ENCODE measurements at places on chromosomes 11 and 22.

DNA sequence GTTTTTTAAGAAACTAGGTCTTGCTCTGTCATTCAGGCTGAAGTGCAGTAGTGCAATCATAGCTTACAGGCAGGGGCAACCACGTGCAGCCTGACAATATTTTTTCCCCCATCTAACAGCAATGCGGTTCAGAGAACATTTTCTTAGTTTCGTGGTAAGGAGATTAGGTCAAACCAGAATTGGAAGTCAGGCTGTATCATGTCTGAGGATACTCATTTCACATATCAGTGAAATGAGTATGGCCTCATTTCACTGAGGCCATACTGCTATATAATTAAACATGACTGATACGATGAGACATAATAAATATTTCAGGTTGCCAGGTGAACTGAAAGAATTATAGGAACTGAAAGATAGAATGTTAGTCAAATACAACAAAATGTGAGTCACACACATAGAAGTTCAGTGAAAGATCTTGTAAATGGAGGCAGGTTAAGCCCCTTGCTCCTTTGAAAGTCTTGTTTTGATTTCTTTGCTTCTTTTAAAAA is 32.5 kb upstream of the IZUMO1R start:
- no peak for DNase-seq

- DNase-seq: no peak
Observed at GRCh38 chr11:27174672-27175210, 134.1 kb downstream of the BBOX1 start.

DNA sequence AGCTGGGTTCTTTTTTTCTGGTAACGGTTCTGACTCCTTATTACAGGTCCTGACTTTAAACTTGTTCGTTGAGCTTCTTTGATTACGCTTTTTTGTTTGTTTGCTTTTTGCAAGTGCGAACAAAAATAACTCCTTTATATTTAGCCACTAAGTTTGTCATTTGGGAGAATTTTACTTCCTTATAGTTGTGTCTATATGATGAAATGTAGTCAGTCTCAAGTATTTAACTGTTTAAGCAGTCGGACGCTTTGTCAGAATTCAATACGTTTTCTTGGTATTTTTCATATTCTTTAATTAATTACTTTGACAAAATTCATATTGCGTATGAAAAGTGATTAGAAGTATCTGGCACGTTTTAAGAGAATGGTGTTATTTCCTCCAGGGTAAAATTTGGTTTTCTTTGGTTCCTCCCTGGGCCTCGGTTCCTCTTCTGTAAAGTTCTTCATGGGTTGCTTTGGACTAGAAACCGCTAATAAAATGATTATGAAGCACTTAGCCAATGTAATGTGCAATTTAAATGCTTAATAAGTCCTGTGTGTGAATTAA is 1.3 kb downstream of the CBL start:
- DNase-seq: no peak

GRCh38 chr11:110113973-110114372 is 20.8 kb downstream of the ZC3H12C start:
- no peak for DNase-seq

DNA sequence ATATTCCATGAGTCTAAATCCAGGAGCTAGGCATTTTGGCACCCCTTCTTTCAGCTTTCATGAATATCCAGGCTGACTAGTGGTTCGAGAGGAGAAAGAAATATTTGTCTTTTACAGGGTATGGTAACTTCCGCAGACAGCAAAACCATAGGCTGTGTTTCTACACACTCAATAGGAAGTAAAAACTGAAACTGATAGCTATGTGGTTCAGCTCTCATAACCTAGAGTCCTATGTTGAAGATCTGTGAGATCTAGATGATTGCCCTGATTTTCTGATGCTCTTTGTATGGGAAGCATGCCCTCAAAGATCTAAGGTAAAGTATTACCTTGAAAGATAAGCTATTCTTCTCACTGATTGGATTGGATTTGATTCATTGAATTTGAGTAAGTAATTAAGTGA is 118.3 kb downstream of the CD44 start:
- no peak for DNase-seq

GRCh38 chr22:26487996-26488395 is 4.3 kb downstream of the SRRD start:
- no peak for DNase-seq

- DNase-seq: no peak
Observed at GRCh38 chr11:76074148-76075095, 131.9 kb downstream of the WNT11 start.

- DNase-seq: no peak
Observed at GRCh38 chr11:114057605-114058004, 1.9 kb upstream of the ZBTB16 start.

DNA sequence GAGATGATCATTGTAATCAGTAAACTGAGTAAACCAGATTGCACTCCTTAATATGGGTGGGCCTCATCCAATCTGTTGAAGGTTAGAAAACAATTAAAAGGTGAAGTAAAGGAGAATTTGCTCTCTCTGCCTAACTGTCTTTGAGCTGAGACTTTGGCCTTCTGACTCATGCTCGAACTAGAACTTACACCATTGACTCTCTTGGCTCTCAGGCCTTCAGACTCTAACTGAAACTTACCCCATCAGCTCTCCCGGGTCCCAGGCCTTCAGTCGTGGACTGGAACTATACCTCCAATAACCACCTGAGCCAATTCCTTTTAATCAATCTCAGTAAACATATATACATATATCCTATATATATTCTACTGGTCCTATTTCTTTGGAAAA is 34.0 kb downstream of the LGR4 start:
- DNase-seq: no peak

DNA sequence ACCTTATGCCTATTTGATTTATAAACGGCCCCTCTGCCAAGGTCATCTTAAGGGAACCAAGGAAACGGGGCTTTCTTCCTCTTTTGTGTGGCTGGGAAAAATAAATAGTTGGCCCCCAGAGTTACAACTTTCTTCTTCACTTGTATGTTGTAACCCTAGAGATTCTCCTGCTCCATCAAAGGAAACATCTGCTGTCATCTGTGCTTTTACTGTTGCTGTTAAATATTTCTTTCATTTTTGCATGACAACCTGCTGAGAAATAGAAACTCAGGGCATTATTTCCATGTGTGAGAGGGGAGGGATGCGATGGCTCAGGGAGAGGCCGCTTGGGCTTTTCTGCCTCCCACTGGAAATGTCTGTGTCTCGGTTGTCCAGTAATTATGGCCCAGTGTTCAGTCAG is 21.8 kb upstream of the CDC42EP2 start:
- no peak for DNase-seq

DNA sequence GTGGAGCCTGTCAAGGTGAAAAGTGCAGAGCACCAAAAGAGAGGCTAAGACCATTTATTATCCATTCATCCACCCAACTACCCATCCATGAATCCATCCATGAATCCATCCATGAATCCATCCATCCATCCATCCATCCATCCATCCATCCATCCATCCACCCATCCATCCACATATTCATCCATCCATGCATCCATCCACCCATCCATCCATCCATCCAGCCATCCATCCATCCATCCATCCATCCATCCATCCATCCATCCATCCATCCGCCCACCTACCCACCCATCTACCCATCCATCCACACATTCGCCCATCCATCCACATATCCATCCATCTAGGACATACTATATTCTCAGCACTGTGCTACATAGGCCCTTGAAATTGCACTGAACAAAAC is 68.0 kb downstream of the SYN3 start:
- no peak for DNase-seq

DNA sequence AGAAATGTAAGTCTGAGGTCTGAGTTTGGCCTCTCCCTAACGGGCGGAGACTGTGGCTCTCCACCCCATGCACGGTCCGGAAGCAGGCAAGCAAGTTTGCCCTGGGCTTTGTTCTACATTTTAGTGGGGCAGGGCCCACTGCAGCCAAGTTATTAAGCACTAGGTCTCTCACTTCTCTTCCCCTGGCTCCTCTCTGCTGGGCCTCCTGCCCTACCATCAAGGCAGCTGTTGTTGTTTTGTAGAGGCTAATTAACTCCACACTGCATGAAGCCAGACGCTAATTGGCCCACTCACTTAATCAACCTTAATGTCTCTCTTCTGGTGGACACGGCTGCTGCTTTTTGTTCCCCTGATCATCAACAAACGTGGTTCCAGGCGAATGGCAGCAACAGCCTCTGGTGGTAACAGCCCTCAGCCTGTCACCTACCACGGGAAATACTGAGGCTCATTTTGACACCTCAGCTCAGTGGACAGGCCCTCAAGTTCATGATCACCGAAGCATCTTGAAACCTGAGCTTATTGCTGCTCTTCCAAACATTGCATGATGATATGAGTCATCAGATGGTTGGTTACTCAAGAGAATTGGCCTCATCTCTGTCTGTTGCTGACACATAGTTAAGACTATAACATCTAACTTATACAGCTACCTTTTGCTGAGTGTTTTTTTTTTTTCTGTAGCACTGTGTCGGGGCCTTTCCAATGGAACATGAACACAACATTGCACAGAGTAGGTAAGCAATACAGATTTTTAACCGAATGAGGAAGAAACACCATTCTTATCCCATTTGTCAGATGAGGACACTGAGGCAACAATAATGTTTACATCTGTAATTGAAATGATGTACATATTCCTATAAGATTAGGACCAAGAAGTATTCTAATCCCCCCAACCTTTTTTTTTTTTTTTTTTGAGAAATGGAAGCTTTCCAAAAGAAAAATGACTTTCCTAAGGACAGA is 20.8 kb upstream of the LMO2 start:
- DNase-seq: no peak

- no peak for DNase-seq
Observed at GRCh38 chr11:63598556-63598955, 15.7 kb downstream of the PLAAT3 start.

GRCh38 chr22:23984430-23984829 is 4.5 kb downstream of the GSTT2 start:
- no peak for DNase-seq

GRCh38 chr22:26437694-26438392 is 8.8 kb downstream of the ASPHD2 start:
- DNase-seq: no peak

DNA sequence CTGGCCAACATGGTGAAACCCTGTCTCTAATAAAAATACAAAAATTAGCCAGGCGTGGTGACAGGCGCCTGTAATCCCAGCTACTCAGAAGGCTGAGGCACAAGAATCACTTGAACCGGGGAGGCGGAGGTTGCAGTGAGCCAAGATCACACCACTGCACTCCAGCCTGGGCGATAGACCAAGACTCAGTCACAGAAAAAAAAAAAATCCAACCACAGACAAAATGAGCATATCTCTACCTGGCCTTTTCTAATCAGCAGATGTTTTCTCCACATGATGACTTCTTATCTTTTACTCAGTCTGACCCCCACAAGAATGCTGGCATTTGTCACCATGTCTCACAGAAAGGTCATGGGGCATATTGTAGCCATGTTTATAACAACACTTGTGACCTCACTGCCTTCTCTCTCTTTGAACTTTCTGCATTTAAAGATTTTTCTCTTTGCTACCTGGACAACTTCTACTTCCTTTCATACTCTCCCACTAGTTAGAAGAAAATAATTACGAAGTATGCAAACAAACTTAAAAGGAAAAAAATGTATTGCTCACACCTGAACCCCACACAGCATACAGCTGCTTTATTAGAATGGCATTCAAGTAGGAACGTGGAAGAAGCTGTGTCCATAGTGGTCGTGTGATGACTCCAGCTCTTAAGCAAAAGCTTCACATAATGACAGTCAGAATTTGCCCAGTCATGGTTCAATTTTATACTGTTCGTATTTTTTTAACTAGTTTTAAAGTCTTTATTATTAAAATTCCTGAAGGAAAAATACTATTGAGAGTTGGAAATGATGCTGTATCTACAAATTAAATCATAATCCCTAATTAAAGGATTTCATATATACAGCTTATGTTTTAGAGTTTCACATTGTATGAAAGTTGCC is 65.4 kb downstream of the ZC3H12C start:
- DNase-seq: no peak

- DNase-seq: no peak
Observed at GRCh38 chr11:32436751-32437494, 1.6 kb upstream of the WT1 start.

DNA sequence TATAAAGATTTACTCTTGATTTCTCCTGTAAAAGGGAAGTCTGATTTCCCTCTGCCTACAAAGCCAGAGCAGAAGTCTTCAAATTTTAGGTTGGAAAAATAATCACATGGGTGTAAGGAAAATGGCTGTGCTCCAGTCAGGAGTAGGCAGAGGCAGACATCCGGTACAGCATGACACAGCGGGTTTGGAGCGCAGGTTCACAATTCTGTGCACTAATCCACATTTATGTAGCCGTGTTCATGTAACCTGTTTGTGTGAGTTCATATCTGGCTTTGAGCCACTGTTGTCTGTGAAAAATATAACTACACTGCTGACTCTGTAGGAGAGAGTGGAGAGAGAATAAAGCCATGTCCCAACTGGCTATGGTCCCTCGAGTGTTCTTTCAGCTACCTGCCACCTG is 248.0 kb downstream of the CASP12 start:
- DNase-seq: no peak

DNA sequence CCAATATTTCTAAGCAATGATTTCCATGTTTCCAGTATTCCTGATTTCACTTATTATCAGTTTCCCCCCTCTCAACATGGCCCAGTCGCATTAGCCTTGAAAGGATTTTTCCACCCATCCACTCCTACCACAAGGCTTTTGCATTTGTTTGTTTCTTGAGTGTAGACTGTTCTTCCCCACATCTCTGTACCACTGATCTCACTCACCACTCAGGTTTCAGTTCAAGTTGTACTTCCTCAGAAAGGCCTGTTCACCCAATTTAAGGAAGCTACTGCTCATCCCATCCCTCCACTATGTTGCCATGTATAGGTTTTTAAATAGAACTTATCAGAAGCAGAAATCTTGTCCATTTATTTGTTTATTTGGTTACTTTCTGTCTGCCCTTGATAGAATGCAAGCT is 472.3 kb downstream of the FAM181B start:
- no peak for DNase-seq

GRCh38 chr11:130180896-130181294 is 21.3 kb downstream of the ST14 start:
- no peak for DNase-seq

GRCh38 chr11:124946735-124947141 is 7.3 kb upstream of the CCDC15 start:
- no peak for DNase-seq

DNA sequence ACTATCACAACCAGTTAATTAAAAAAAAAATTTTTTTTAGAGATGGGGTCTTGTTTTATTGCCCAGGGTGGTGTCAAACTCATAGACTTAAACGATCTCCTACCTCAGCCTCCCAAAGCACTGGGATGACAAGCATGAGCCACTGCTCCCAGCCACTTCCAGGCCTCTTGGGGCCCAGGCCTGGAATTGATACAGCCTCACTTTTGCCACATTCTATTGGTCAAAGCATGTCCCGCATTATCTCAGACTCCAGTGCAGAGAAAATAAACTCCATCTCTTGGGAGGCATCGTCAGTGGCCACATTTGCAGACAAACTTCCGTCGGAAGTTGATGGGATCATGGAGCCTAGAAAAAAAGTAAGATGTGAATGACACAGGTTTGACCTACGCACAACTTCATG is 9.4 kb upstream of the RASD2 start:
- no peak for DNase-seq

DNA sequence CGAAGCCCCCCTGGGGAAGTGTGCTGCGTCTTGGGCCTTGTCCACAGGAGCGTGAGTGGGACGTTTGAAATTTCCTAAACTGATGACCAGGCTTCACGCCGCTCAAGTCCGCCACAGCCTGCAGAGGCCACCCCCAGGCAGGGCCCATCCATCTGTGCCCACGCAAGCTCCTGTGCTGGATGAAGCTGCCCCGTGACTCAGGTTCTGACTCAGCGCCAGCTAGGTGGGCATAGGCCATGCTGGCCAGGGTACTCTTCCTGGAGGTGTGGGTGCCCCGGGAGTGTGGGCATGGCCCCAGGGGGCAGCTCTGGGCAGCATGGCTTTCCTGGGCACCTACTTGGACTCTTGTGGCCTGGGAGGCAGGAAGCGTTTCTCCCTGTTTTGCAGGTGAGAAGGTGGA is 134.8 kb downstream of the CACNA1I start:
- no peak for DNase-seq
